ENCODE measurements at places on chromosomes 16 and 17.

GRCh38 chr16:20393801-20394577 lies 10.5 kb downstream of the PDILT start:
- no peak for DNase-seq

GRCh38 chr16:67847064-67847861 lies at the start of gene CENPT:
TSS of gene CENPT (minus strand) at chr16:67847693. CDS start at chr16:67833859, 13,834 bp downstream.
- DNase-seq = no peak

GRCh38 chr16:88333848-88334777 lies 48.6 kb upstream of the ZNF469 start:
- no peak for DNase-seq

DNA sequence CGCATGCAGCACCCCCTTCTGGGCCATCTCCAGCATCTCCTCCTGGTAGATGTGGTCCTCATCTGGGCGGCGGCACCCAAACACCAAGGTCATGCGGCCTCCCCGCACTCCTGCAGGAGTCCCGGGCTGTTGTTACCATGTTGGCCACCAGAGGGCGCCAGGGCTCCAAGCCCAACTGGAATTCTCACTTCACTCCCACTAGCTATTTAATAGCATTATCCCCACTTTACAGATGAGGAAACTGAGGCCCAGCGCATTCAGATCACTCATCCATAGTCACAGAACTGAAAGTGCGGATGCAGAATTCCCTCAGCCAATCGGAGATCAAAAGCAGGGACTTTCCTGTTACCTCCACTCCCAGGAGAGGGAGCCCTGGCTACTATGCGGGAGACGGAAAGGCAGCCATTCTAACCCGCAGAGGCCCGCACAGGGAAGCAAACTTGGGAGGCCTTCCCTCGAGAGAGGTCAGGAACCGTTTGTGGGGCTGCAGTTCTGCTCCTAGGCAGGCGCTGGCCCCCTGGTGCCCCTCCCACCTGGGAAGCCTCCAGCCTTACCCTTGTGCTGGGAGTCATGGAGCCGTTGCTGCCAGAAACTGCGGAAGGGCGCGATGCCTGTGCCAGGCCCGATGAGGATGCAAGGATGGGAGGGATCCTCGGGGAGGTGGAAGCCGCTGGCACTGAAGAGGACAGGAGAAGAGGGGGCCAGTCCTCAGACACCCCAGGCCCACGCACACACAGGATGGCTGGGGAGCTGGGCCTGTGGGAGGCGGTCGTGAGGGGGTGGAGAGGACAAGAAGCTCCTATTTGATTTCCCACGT lies 40.1 kb downstream of the NOS2 start:
- peak; percentile 87 for DNase-seq

DNA sequence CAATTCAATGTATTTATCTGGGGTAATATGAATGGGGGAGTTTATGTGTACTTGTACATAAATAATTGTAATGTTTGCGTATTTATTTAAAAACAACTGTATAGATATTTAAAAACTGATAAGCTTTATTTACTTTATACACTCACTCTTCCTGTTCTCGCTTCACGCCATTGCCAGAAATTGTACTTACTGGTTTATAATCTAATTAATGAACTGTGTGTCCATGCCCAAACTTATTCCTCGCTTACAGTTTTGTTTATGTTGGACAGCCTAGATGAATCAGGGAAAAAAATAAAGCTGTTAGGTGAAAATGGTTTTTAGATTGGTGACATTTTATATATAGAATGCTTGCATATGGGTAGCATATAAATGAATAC lies 30.8 kb downstream of the AATF start:
- DNase-seq = no peak

DNA sequence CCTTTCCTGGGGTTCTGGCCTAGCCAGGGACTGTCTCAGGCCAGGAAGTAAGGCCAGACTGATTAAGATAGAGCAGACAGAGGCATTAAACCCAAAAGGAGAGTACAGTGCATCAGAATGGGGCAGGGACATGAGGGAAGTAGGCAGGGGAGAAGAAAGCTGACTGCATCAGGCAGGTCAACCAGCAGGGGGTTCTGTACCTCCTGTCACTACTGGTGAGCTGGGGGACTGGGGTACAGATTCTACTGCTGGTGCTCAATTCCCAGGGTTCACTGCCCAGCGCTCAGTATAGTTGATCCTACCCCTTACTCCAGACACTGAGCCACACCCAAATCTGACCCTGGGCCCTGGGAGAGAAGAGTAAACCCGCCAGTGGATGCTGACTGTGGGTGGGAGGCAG lies 12.9 kb upstream of the MTMR4 start:
- no peak for DNase-seq

- no peak for DNase-seq
Measured at GRCh38 chr17:55427587-55427882, 5.9 kb upstream of the MMD start.

DNA sequence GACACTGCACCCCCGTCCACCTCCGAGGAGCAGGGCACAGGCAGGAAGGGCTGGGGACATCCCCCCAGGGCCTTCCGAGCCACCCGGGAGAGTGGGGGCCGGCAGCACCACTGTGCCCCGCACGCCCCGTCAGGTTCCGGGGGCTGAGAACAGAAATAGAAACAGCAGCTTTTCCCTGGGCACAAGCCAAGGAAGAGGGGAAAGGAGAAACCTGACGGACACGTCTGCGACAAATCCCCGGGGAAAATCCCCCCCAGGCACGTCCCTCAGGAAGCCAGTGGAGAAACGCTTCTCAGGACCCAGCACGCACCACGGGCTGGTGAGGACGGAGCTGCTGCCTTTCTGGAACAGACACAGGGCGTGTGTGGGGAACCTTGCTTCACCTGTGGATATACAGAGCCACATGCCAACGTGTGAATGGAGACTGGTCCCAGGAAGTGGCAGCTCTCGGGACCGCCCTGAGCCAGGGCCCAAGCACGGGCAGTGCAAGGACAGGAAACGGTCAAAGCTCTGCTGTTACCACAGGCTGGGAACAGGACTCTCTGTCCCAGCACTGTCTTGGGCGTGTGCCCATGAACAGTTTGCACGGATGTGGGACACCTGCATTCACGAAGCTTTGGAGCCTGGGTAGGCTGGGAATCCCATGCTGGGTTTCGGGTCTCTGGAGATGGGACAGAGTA lies 1.2 kb upstream of the TMEM204 start:
- DNase-seq = no peak

DNA sequence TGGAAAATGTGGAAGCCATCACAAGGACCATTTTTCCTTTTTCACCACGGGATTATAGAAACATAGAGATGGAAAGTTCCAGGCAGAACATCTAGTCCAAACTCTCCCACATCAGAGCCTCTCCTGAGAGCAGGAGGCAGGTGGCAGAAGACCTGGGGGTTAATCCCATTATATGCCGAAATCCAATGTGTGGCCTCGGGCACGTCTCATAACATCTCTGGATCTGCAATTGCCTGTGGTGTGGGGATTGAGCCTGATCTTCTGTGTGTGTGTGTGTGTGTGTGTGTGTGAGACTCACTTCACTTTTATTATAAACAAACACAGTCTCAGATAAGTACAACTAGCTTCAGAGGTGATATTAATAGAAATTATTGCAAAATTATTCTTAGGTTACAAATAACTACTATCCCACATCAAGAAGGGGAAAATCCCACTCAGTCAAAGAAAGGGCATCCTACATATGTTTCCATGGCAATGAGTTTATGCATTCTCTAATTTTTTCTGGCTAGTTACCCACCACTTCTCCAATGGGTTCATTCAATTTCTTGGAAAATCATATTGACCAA lies 199.1 kb downstream of the FOXL1 start:
- DNase-seq = no peak

DNA sequence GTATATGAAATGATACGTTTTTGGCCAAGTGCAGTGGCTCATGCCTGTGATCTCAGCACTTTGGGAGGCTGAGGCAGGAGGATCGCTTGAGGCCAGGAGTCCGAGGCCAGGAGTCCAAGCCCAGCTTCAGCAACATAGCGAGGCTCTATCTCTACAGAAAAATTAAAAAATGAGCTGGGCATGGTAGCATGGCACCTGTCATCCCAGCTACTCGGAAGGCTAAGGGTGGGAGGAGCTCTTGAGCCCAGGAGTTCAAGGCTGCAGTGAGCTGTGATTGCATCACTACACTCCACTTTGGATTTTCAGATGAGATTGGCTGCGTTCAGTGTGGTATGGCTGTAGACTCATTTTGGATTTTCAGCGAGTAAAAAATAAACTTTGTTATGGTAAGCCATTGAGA lies 112.4 kb downstream of the DNAH3 start:
- DNase-seq = no peak

- DNase-seq = no peak
Measured at GRCh38 chr17:61487989-61488595, 35.9 kb downstream of the TBX4 start.

DNA sequence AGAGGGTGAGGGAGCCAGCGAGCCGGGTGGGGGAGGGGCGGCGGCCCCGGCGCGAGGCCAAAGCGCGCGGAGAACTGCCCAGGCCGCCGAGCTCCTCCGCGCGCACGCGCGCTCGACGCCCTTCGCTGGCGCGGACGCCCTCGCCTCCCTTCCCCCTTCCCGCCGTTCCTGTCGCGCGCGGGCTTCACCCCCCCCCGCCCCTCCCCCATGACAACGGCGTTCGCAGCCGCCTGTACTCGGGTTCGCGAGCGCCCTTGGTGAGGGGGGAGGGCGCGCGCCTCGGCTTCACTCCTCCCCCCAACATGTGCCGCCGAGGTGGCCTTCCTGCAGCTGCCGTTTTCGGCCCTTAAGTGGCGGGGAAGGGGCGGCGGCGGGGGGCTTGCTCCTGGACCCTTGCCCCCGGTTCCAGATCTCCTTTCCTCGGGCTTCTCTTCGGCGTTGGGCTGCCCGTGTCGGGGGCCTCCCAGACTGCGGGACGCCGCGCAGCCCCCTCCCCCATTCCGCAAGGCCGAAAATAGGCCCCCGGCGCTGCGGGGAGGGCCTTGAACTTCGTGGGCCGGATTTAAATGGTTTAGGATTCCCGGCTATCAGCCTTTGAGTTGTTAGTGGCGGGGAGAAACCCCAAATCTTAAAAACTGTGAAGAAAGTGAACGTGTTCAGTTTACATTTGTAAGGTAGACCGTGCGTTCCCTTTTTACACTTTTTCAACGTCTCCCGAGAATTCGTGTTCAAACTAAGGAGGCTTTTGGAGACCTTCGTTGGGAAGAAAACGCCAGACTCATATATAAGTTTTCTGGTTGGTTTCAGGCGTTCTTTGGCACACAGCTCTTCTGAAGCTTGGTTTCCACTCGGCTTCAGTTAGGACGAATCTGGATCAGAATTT lies 653 bp downstream of the SRRM2 start:
- no peak for DNase-seq

DNA sequence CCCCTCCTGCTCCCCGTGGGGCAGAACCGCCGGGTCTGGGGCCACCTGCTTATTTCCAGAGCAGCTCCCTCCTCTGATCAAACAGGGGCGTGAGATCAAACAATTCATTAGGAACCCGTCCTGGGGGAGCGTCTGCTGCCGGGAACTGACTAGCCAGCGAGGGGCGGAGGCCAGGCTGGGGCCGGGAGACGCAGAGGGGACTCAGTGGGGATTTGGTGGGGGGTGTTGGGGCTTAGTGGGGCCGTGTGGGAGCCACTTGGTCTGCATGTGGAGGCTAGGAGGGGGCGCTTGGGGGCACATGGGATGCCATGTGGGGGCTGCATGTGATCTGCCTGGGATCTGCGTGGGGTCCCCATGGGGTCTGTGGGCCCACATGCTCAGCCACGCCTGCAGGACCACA lies 20.5 kb upstream of the CACNA1H start:
- no peak for DNase-seq

GRCh38 chr16:55572439-55572838 lies 6.0 kb downstream of the CAPNS2 start:
- no peak for DNase-seq

GRCh38 chr17:76686538-76687297 lies 24.0 kb downstream of the MXRA7 start:
- no peak for DNase-seq

GRCh38 chr16:49048557-49048956 lies 233.1 kb downstream of the CBLN1 start:
- DNase-seq = no peak

- no peak for DNase-seq
Measured at GRCh38 chr16:81447383-81448101, 2.9 kb downstream of the CMIP start.

DNA sequence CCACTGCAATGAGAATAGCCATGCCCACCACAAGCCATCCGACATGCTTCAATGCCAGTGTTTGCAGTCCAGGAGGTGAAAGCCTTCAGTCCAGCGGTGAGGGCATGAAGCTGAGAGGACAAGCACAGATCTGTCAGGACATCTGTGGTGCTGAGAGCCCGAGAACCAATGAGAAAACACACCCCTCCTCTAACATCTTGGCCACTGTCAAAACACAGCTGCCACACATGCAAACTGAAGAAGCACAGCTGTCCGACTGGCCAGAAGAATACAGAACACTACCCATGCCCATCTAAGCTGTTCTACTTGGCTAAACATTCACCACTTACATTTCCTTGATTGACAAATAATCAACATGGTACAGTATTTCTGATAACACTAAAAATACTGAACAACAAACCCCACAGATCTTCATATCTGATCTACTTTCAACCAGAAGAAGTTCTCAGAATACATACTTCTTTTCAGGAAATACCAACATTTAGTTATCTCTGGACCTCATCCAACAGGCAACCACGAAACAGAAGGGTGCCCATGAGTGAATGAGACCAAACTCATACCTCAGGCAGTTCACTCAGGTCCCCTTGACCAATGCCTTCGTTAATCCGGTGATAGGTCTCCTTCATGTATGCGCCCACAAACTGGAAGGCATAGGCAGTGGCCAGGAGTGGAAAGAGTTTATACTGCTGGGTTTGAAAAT lies 10.2 kb upstream of the FBF1 start:
- DNase-seq = no peak

DNA sequence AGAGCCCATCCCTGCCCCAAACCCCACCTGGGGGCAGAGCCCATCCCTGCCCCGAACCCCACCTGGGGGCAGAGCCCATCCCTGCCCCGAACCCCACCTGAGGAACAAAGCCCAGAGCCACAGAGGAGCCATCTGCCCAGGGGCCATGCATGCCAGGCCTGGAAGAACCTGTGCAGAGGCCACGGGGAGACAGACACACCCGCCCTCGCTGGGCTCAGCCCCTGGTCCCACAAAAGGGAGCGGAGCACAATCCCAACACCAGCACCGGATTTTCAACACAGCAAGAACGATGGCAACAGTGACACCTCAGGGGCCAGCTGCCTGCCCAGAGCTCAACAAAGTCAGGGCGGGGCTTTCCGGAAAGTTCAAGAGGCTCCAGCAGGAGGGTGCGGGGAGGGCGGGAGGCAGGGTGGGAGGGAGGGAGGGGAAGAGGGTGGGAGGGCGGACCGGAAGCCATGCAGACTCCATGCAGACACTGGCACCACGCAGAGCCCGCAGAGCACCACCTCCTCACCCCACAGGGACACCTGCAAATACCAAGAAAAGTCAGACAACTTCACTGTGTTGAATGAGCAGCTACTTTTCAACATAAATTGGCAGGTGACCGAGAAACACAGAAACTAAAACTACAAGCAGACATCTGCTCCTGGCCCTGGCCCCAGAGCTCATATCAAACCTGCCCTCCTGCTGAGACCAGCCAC lies 27.9 kb upstream of the C16orf95 start:
- peak; percentile 39 for DNase-seq

Data from H9 (cell line).